K562 (cell line): ENCODE measurements at places on chromosomes 5 and 9. TPM values are rescaled to one million over a fixed set of nuclear protein-coding genes. Genes with fewer than 3 reads are reported as not detected.

SMIM33 gene
- total RNA-seq: not detected in 2 replicates

RAD50 gene
- total RNA-seq: 46.9 and 54.5 TPM in 2 replicates

INSL4 gene
- not detected in 2 replicates for total RNA-seq

TEX10 gene
- 43.1 and 44.6 TPM in 2 replicates for total RNA-seq

ZNF622 gene
- total RNA-seq: 41.0 and 49.5 TPM in 2 replicates

TNFSF15 gene
- not detected in 2 replicates for total RNA-seq
